ENCODE measurements at places on chromosomes 2 and 18.
A peak's percentile ranks its signal among the peaks of the same experiment; 100 is the strongest.

GRCh38 chr18:55252053-55252675 is 292.9 kb upstream of the CCDC68 start:
- DNase-seq: no peak

DNA sequence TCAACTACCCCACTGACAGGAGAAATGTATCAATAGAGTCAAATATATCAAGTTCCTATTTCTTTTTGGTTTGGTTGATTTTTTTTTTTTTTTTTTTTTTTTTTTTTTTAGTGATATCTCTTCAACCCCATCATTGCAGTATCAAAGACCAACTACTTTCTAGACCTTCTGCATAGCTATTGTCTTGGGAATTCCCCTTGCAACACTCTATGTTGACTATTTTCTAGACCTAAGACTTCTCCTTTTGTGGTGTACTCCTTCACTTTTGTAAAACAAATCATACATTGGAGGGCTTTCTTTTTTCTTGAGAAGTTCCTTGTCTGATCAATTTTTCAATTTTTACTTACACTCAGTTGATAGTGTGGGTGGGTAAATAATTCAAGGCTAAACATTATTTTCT is 46.5 kb upstream of the NR4A2 start:
- DNase-seq: no peak

- no peak for DNase-seq
Observed at GRCh38 chr18:317618-318017, 49.8 kb upstream of the THOC1 start.

DNA sequence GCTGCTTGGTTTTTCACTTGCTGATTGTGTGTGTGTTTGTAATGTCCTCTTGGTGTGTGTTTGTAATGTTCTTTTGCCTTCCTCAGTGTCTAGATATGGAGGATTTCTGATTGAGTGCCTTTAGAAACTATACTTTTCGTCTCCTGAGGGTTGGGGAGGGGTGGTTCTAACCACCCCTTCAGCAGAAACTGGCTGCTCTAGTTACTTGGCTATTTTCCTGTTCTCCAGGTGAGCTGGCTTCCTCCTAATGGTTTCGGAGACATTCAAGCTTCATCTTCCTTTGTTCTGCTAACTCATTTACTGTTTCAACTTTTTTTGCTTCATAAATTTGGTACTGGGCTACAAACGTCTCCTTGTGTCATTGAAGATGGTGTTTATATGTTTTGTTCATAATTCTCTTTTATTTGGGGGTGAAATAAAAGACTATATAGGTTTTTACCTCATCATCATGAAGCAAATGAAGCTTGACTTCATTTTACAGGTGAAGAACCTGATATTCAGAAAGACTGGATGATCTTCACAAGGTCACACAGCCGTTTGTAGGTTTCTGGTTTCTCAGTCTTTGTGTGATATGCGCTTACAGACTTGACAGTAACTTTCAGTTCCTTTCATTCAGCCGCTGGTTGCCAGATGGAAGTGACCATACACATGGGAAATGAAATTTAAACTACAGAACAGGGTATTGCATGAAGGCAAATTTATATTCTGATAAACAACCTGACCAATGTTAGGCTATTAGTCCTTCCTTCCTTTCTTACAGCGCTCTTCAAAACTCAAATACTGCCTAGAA is 238.5 kb downstream of the GALR1 start:
- no peak for DNase-seq

GRCh38 chr2:235513984-235514626 is 20.3 kb downstream of the AGAP1 start:
- no peak for DNase-seq

- DNase-seq: no peak
Observed at GRCh38 chr18:46314011-46314410, 209.8 kb downstream of the HAUS1 start.

- DNase-seq: no peak
Observed at GRCh38 chr2:15580451-15580850, 11.2 kb upstream of the DDX1 start.

DNA sequence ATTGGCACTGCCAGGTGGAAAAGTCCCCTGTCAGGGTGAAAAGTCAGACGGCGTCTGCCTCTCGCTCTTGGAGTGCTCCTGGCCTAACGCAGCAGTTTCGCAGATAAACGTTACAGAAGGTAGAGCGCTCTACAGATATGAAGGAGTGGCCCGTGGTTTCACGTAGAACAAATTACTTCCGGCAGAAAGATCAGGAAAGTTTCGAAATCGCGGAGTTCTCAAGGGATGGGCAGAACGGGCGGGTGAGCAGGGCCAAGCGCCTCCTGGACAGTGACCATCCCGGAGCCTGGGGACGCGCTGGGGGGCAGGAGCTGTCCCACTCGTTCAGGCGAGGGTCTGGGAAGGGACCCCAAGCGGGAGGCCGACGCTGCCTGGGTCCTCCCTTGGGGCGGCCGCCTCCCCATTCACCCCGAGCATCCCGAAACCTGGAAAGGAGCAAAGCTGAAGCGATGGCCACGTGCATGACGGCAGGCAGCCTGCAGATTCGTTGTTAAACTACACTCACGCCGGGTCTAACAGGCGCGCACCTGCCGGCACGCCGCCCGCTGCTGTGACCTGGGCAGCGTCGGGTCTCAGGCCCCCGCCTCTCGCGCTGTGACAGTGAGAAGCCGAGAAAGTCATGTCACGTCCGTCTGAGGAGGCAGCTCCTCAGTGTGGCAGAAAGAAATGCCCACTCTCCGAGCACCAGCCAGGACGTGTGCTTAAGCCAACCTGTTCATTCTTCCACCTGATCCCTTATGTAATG is 122.9 kb upstream of the SALL3 start:
- no peak for DNase-seq

GRCh38 chr2:148982282-148982681 is 56.2 kb upstream of the LYPD6B start:
- DNase-seq: no peak

DNA sequence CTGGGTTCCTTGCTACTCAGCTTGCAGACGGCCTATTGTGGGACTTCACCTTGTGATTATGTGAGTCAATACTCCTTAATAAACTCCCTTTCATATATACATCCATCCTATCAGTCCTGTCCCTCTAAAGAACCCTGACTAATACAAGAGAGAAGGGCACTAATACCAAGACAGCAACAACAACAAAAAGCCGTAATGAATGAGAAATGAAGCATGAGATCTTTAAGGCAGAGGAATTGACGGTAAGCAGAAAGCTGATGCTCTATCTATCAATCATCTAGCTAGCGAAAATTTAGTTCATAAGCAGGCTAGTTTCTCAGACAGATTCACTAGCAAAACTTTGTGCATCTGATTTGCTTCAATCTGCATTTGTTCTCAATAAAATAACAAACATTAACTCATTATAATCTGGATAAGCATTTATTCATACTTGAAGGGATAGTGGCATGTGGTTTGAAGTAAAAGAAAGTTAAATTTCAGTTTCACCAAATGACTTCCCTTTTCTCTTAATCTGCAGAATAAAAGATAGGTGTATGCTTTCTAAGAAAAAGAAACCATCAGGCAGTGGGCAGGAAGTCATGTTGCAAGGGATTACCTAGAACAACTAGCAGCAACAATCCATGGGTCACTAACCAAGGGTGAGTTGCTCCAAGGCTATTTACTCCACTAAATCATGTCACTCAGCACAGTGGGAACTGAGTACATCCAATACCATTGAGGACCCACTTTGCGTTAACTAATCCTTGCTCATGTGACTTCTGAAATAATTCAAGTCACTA is 376.5 kb downstream of the TMEM182 start:
- no peak for DNase-seq

GRCh38 chr18:6881034-6881820 is 151.7 kb downstream of the ARHGAP28 start:
- DNase-seq: no peak

DNA sequence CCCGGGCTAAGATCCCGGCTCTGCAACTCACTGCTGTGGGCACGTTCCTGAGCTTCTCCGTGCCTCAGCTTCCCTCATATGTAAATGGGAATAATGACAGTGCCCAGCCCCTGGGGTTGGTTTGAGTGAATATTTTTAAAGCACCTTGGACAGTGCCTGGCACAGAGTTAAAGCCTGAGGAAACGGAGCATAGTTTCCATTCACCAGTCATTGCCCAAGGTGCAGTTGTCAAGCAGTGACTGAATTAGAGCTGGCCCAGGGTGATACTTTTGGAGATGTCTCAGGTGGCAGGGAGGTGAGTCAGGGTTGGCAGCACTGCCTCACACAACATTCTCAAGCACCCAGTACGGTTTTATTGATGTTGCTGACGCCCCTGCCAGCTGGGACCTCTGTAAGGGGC is 12.2 kb downstream of the TMEM177 start:
- DNase-seq: no peak

GRCh38 chr2:15260196-15260595 is 300.9 kb downstream of the NBAS start:
- DNase-seq: no peak

DNA sequence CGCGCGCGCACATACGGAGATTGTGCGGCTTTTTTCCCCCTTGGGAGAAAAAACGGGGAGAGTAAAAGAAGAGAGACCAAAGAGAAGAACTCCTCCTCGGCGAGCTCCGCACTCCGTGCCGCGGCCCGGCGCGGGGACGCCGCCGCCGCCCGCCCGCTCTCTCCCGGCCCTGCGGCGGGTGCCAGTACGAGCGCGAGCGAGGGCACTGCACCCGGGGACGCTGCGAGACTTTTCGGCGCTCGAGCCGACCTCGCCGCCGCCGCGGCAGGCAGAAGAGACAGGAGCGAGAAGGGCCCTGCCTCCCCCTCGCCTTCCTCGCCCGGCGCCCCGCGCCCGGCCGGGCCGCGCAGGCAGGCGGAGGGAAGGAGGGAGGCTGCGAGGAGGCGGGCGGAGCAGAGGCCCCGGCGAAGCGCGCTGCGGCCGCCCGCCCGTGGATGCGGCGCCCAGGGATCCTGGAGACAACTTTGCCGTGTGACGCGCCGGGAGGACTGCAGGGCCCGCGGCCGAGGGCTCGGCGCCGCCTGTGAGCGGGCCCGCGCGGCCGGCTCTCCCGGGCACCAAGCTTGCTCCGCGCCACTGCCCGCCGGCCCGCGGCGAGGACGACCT is 857 bp upstream of the INHBB start:
- DNase-seq: peak; percentile 24

- DNase-seq: no peak
Observed at GRCh38 chr18:33870059-33870458, 292.0 kb downstream of the ASXL3 start.

DNA sequence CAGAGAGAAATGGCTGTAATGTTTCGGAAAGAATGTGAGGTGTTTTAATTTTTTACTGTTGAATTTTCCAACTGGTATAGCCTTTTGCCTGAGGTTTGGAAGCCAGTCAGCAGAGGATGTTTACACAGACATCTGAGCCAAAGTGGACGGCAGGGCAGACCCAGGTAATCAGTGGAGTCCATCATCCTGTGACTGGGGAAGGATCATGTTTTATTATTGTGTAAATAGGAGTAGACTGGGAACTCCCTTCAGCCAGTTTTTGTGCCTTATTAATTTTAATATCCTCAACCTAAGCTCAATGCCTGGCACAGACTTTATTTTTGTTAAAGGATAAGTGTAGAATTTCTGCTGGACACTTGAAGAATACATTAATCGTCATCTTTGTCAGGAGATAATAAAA is 142.0 kb upstream of the GAREM1 start:
- peak; percentile 96 for DNase-seq

- DNase-seq: no peak
Observed at GRCh38 chr2:238231251-238231793, 8.5 kb downstream of the HES6 start.

DNA sequence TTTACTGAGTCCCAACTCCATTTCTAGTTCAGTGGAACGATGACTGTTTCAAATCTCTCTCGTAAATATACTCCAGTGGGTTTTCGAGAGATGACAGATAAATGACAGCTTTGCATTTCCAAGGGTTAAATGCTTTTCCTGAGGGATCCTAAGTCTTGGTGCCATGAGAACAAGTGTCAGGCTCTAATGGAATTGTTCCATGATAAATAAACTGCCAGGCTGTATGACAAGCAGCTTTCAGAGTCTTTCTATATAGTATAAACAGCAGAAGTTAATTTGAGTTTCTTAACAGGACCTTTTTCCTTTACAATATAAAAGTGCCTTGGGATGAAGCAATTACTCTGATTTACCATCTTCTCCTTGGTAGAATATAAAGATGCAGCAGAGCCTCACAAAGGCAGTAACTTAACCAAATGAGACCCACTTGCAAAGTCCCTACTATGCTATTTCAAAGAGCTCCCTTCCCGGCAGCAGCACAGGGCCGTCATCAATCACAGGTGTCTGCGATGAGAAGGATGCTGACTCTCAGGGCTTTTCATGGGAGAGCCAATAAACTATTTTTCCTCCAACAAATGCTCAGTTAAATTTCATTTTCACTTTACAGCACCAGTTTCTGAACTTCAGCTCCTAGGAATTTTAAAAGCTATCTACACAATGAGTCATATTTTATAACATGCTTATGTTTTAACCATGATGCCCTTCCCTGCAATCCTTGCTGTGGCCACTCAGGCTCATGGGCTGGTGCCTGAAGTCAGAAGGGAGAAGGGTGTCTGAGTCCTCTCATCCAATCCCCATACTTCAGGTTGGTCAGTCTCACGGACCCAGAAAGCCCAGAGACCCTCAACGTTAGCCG is 123.8 kb downstream of the AFF3 start:
- no peak for DNase-seq

GRCh38 chr18:26656431-26656943 is 108.1 kb upstream of the KCTD1 start:
- no peak for DNase-seq

GRCh38 chr18:40911041-40911440 is 1044.0 kb upstream of the PIK3C3 start:
- no peak for DNase-seq

DNA sequence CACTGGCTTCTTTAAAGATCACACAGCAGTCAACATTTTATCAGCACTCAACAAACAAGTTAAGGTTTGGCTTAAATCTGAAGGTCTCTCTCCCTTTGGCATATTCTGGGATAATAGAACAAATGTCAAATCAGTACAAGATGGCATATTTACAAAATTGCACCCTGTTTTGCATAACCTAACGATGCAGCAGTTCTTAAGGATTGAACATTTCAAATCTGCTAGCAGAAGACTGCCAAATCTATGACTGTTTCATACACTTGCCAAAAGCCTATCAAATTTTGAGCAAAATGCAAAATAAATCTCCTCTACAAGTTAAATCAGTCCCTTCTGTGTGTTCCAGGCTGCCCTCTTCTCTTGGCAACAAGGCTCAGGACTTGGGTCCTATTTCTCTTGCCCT is 73.6 kb downstream of the DPP4 start:
- no peak for DNase-seq

DNA sequence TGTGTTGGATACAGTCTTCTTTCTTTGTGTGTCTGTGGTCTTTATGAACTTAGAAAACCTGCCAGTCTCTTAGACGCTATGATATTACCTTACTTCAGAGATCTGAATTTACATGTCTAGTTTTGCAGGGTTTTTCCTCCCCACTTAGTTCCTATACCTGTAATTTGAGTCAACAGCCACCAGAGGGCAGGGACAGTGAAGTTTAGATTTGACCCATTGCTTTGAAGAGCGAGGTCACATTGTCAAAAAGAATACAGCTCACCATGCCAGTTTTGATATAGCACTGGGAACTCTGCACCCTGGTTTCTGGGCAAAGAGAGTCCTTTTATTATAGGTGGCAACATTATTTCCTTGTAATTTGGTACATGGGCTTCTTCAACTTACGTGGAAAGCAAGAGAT is 102.3 kb downstream of the MAPK4 start:
- no peak for DNase-seq
